Skin of body (tissue), 3 donors: ENCODE measurements at places on chromosomes 12 and 14. TPM values are rescaled to one million over a fixed set of nuclear protein-coding genes. Genes with fewer than 3 reads are reported as not detected.

The CD163 gene
- total RNA-seq = 15.0 TPM

- no peak for DNase-seq
Observed at GRCh38 chr14:68331426-68331825, 461.4 kb downstream of the ZFP36L1 start.

- peak; percentile 91 for DNase-seq
Observed at GRCh38 chr12:14892726-14893505, 7.3 kb upstream of the MGP start.

GRCh38 chr12:64054079-64054520 is 168.0 kb downstream of the KICS2 start:
- DNase-seq = no peak

DNA sequence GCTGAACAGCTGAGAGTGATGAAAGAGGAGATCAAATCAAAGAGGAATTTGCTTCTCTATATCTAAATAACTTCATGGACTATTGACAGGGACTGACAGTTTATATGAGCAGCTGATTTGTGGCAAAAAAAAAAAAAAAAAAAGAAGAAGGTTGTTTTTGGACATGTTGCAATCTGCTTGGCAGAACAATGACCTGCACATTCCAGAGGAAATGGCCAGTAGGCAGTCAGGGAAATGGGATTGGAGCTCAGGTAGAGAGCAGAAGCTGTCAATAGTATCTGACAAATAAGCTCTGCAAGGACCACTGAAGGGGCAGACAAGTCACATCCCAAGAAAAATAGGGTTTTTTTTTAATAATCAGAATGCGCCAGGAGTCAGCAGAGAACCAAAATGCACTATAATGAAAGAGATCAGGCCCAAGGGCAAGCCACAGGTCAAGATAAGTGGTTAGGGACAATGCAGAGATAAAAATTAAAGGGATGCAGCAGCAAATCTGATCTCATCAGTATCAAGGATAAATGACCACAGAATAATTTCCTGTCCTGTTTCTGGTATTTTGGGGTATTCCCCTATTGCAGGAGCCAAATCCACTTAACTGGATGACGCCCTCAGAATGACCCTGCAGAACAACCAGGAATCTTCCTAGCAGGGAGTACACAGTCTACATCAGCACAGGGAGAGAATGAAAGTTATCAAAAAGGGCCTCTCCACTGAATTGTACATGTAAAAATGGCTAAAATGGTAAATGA is 22.6 kb upstream of the DUSP16 start:
- no peak for DNase-seq

GRCh38 chr12:51888316-51889215 is 663 bp downstream of the ANKRD33 start:
- DNase-seq = no peak
